CD4-positive, CD25-positive, alpha-beta regulatory T cell (primary cell): ENCODE measurements at places on chromosomes 4 and X. TPM values are rescaled to one million over a fixed set of nuclear protein-coding genes. Genes with fewer than 3 reads are reported as not detected.

NLRP2B gene
- not detected for polyA plus RNA-seq

RBM3 gene
- 203 TPM for polyA plus RNA-seq

PAGE2B gene
- not detected for polyA plus RNA-seq

ASB5 gene
- not detected for polyA plus RNA-seq

DNA sequence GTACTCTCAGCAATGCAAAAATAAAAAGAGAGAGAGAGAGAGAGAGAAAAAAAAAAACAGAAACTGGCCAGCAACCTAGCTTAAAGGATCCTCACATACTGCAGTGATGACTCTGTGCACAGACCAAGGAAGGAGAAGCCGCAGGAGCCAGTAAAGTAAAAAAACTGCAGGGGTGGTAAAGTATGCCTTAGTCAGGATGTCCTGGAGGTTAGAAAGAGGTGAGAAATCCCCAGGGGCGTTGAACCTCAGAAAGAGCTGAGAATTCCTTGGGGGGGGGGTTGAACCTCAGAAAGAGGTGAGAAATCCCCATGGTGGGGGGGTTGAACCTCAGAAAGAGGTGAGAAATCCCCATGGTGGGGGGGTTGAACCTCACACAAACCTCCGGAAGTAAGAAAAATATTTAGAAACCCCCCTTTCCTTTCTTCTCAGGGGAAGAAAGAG lies 48.0 kb downstream of the MAGEA9 start:
- H3K4me1 ChIP-seq = no peaks in the 10 kb centered on the region
- H3K36me3 ChIP-seq = no peaks in the 10 kb centered on the region
- DNase-seq = no peak

DNA sequence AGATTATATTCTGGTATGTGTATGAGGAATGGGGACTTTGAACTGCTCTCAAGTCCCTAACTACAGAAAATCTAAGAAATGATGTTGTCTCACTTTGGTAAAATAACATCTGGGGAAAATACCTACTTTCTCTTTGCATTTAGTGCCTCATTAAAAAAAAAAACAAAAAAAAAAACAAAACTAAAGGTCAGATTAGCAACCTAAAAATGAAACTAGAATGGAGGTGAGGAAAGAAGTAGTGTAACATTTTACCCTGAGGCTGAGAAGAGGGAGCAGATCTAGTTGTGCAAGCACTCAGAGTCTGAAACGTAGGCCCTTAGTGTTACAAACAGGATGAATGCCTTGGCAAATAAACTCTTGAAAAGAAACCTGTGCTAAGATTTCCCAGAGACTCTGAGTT lies 56.0 kb downstream of the VGLL1 start:
- peak overlapping the region; percentile 56 for H3K4me3 ChIP-seq
- peak overlapping the region; percentile 74 for H3K27ac ChIP-seq
- H3K27me3 ChIP-seq = no peaks in the 10 kb centered on the region
- H3K36me3 ChIP-seq = no peaks in the 10 kb centered on the region
- peak; percentile 66 for DNase-seq

DNA sequence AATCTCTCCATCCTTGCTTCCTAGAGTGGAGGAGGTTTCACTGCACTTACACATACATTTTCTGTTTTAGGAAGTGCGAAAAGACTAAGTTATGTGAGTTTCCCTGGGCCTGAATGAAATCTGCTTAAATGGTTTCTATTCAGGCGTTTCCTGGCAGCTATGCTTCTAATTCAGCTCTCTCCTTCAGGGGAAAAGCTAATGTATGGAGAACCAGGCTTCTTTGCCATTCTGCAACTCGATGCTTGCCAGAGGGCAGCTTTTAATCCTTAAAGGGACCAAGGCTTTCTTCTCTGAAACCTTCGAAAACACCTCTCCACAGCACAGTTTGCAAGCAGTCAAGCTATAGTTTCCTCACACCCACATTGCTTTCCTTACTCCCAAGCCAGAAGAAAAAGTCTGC lies 89.5 kb upstream of the ARX start:
- H3K36me3 ChIP-seq = no peaks in the 10 kb centered on the region
- DNase-seq = no peak
- H3K27ac ChIP-seq = no peak overlapping the region
- H3K4me3 ChIP-seq = no peak overlapping the region

DNA sequence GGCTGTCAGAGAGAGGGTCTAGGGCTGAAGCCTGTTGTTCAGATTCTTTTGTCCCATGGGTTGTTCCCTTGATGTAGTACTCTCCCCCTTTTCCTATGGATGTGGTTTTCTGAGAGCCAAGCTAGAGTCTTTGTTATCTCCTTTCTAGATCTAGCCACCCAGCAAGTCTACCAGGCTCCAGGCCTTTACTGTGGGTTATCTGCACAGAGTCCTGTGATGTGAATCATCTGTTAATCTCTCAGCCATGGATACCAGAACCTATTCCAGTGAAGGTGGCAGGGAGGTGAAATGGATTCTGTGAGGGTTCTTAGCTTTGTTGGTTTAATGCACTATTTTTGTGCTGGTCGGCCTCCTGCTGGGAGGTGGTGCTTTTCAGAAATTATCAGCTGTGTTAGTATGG lies 109.5 kb downstream of the PRR32 start:
- no peak overlapping the region for H3K4me3 ChIP-seq
- no peak for DNase-seq

DNA sequence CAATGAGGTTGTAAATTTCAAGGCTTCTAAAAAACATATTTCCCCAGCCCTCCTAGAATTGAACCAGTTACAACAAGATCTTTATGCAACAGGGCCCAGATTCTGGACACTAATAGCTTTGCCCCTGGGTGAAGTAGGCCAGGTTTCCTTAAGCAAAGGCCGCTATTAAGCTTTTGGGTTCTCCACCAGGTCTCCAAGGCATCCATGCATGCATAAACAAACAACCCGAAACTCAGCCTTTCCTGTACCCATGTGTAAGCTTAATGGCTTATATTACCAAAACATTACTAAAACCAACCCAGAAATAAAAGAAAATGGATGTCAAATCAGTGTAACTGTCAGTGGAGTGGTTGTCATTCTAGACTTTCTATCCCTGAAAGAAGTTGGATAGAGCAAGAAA lies 137.1 kb downstream of the ARHGAP6 start:
- peaks cover 10% of the 10 kb centered on the region for H3K27me3 ChIP-seq
- H3K4me3 ChIP-seq = no peak overlapping the region
- no peak overlapping the region for H3K27ac ChIP-seq
- no peaks in the 10 kb centered on the region for H3K4me1 ChIP-seq

DNA sequence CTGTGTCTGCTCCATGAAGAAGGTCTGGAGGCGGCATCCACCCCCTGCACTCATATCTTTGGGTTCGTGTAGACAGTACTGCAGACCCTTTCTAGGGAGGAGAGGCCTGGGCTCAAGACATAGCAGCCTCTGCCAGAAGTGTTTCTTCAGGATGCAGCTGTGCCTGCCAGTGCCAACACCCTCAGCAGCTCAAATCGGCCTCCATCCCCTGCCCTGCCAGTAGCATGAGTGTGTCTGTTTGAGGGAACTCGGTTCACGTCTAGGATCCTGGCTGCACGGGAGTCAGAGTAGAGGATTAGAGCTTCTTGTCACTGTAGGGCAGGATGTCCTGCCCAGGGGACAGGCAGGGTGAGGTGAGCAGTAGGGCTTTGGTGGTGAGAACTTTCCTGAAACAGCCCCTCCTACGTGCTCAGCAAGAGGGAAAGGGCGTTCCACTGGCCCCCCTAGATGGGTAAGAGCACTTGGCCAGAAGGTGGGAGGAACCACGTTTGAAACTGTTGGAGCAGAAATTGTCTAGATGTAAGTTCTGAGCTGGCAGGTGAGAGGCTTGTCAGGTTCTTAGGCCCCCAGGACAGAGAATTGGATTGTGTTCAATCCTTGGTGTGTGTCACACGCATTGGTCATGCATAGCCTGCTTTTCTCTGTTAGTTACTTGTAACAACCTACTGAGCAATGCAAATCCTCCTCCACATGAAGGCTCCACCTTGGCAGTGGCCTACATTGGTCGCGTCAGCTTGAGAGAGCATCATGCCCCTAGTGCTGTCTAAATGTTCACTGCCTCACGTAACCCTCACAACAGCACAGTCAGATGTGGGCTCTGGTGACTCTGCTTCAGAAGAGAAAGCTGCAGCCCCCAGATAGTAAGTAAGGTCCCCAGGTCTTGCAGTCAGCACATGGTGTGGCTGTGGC lies 25.8 kb upstream of the FAM193A start:
- no peaks in the 10 kb centered on the region for H3K4me1 ChIP-seq
- H3K36me3 ChIP-seq = peaks cover 81% of the 10 kb centered on the region
- H3K27me3 ChIP-seq = no peaks in the 10 kb centered on the region
- H3K27ac ChIP-seq = no peak overlapping the region
- no peak overlapping the region for H3K4me3 ChIP-seq

- no peaks in the 10 kb centered on the region for H3K4me1 ChIP-seq
- no peak for DNase-seq
- H3K27me3 ChIP-seq = peaks cover 16% of the 10 kb centered on the region
- no peak overlapping the region for H3K27ac ChIP-seq
- H3K4me3 ChIP-seq = no peak overlapping the region
Observed at GRCh38 chr4:26013629-26014028, 99.6 kb downstream of the SMIM20 start.

DNA sequence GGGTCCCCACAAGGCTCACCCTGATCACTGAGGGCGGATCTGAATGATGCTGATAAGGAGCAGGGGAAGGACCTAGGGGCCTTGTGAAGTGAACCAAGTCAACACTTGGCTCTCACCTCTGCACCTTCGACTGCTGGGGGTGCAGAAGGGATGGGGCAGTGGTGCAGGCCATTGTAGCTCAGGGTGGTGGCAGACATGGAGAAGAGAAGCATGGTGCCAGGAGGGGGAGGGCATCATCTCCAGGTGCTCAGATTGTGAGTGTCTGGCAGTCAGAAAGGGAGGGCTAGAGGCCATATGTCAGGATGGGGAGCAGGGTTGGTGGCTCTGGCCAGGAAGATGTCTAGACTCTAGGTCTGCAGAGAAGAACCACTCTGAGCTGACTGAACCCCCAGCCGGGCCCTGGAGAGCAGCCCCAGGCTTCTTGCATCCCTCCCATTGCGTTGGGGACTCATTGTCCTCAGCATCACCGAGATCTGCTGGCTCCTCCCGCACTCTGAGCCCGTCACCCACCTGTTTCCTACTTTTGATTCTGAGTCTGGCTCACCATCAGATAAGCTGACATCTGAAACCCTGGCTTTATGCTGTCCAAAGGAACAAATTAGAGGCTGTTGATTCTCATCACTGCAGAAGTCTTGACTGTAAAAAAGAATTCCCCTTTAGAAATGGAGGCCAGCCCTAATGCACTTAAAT lies 3.8 kb downstream of the APLN start:
- no peaks in the 10 kb centered on the region for H3K27me3 ChIP-seq
- no peaks in the 10 kb centered on the region for H3K36me3 ChIP-seq
- no peak overlapping the region for H3K4me3 ChIP-seq
- DNase-seq = no peak

- no peaks in the 10 kb centered on the region for H3K36me3 ChIP-seq
- no peak for DNase-seq
- H3K27me3 ChIP-seq = no peaks in the 10 kb centered on the region
- no peak overlapping the region for H3K27ac ChIP-seq
Observed at GRCh38 chr4:139672215-139672614, 6.6 kb downstream of the MGST2 start.

- no peak for DNase-seq
- H3K27ac ChIP-seq = no peak overlapping the region
- no peaks in the 10 kb centered on the region for H3K4me1 ChIP-seq
- H3K27me3 ChIP-seq = no peaks in the 10 kb centered on the region
- no peaks in the 10 kb centered on the region for H3K36me3 ChIP-seq
- H3K4me3 ChIP-seq = no peak overlapping the region
Observed at GRCh38 chr4:68732653-68733466, 62.4 kb upstream of the UGT2B15 start.

DNA sequence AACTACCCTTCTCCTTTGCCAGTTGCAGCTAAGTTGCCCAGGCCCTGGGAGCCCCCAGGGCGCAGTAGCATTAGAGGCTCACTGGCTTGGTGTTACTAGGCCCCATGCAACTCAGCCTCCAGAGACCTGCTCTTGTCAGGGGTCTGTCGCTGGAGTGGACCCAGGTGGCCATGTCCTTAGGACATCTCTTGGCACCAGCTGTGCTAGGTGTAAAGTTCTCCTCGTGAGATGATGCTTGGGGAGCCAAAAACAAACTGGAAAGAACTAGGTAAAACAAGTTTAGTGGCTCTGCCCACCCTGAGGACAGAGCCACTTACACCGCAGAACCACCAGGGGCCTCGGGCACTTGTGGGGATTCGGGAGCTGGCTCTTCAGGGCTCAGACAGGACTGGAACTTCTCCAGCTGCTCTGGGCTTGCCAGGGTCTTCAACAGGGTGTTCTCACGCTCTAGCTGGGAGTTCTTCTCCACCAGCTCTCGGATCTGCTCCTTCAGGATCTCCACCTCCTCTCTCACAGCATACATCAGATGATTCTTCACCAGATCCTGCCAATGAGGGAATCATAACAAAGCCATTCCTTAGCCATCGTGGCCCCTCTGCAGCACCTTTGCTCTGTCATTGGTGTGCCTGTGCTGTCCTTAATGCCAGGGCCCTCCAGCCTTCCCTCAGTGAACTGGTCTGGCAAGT lies 61.2 kb downstream of the TSC22D3 start:
- DNase-seq = no peak
- peaks cover 29% of the 10 kb centered on the region for H3K36me3 ChIP-seq
- H3K27me3 ChIP-seq = no peaks in the 10 kb centered on the region
